Hematopoietic multipotent progenitor cell (in vitro differentiated cells): ENCODE measurements at places on chromosomes 3 and 15.

- no peak for DNase-seq
Observed at GRCh38 chr3:104069114-104069513, 1297.6 kb upstream of the ALCAM start.

GRCh38 chr3:184566441-184567414, 5.1 kb downstream of the EPHB3 start:
- no peak for DNase-seq

GRCh38 chr3:160567774-160568173, 2.4 kb upstream of the KPNA4 start:
- no peak for DNase-seq

- DNase-seq = no peak
Observed at GRCh38 chr15:80822676-80823075, 43.5 kb downstream of the CEMIP start.

DNA sequence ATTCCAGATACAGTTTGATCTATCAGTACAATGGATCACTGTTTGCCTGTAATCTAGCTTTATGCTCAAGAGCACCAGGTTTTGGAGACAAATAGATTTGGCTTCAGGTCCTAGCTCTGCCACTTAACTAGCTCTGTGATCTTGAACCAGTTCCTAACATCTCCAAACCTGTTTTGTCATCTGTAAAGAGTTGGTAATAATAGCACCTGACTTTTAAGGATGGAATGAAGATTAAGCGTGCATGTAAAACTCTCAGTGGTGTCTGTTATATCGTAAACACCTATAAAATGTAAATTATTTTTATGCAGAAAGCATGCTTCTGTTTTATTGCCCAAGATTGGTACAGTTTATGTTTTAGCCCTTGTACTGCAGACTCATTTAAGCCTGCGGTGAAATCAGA, 36.5 kb downstream of the ZFAND6 start:
- DNase-seq = no peak

DNA sequence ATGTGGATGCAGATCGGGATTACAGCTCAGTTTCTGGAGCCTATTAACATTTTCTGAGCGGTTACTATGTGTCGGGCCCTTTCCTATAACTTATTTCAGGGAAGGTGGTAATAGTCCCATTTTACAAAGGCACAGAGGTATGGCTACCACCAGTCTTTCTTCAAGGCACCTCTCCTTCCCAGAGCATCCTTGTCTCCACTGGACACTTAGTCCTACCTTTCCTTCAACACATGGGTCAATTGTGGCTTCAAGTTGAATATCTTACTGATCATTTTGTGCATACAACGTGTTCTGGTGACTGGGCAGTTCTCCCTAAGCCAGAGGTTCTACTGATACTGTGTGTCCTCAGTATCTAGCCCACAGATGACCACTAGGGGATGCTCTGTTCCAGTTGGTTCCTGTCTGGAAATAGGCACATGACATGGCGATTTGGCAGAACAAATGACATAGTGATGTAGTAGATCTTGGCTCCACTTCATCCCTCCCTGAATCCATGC, 60.7 kb upstream of the CMTM8 start:
- DNase-seq = peak; percentile 73

DNA sequence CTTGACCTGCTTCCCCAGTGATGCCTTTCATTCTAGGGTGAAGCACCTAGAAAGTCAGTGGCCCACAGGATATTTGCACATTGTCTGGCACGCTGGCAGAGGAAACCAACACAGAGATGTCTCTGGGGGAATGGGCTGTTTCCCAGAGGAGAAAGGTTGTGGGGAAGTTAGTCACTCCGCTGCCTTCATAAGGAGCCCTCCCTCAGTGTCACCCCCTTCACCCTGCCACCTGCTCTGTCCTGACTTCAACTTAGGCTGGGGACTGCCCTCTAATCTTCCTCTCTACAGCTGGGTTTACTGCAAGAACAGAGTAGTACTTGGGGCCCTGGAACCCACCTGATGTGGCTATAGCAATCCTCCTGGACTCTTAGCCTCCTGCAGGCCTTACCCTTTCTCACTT, 5.7 kb downstream of the KLHDC8B start:
- no peak for DNase-seq

GRCh38 chr3:29977360-29977759, 629.0 kb upstream of the TGFBR2 start:
- no peak for DNase-seq
